Cortex of kidney (tissue), 1 donor: ENCODE measurements at places on chromosomes 16 and 17.

GRCh38 chr16:79845033-79845733, 244.6 kb upstream of the MAF start:
- no peak for DNase-seq

DNA sequence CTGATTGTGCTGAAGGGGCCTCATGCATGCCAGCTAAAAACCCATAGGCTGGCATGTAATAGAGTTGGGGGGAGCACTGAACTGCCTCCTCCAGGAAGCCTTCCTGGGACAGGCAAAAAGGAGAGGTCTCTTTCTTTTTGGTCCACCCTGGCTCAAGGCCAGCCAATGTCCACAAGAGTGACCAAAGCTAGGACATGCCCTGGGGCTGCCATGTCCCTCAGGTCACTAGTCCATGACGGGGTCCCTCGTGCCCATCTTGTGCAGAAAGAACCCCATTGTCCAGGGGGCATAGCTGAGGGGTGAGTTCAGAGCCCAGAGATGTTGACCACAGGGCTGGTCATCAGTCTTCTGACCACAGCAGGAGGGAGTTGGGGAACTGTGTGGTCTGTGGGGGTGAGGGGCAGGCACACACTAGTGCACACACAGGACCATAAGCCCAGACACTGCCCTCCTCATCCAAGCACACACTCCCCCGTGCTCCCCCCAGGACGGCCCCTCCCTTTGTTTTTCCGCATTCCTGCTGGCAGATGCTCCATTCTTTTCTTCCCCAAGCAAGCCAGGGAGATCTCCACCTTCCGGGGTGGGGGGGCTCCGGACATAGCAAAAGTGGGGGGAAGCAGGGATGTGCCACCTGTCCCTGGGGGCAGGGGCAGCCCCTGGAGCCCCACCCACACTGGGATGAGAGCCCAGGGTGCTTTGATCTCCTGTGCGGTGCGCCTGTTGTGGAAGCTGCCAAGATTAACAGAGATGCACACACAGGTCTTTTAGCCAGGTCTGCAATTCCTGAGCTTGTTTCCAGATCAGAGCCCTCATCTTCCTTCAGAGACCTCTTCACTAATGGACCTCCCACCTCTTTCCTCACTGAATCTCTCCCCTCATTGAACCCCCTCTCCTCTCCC, 25.2 kb upstream of the PHB1 start:
- DNase-seq, result no peak

GRCh38 chr16:65782611-65783600, 583.6 kb upstream of the CDH5 start:
- DNase-seq, result no peak

DNA sequence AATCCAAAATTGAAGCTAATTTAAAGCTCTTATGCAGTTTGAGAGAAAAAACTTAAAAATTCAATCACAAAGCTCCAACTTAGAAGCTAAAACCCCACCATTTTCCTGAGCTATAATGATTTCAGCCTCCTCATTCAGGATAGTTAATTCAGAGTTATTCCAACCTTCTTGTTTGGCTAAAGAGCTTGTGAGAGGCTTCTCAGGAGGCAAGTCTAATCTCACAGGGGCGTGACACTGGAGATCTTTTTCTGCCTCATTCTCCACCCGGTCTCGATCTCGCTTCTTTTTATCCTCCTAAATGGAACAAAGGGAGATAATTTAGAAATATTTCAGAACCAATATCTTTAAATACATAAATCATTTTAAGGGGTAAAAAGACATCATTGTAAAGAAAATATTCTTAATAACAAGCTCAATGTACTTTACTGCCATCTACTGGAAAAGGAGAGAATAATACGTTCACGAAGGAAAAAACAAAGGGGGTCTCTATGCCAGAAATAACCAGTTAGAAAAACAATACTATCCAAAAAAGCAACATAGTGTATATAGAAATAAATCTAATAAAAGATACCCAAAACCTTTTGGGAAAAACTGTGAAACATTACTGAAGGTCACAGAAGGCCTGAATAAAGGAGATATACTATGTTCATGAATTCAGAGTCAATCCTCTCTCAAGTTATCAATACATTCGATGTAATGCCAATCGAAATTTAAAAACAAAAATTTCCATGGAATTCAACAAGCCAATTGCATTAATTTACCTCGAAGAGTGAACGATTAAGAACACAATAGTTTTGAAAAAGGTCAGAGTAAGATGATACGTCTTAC, 13.9 kb downstream of the BRD7 start:
- no peak for DNase-seq

GRCh38 chr17:80789356-80789902, 202.2 kb upstream of the CHMP6 start:
- no peak for DNase-seq
